Inflammatory macrophage (primary cell): ENCODE measurements at places on chromosomes 3 and 15.

DNA sequence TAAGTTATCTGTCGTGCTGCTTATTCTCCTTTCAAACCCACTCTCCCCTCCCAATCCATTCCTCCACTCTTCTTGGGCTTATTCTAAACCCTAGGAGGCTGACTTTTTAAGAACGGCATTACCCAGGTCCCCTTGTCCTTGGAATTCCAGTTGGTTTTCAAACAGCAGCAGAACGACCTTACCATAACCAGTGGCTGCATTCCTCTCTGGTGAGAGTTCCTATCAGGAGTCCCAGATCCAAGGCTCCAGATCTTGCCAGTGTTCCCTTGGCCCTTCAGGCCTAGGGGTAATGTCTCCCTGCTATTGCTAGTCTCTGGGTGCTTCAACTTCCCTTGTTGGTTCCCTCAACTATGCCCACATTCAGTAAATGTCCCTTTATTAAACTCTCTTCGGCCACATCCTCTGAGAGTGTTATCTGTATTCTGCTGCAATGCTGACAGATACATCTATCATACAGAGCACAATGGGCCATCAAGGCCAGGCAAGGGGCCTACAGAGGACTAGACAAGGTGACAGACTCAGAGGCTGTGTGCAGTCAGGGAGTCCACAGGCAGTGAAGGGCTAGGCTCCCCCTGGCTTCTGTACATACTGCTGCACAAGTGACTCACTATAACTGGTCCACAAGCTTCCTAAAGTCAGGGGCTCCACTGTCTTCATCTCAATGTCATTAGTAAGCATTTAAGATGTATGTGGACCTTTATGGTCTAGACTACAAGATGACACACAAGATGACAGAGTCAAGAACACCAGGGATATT lies 10.1 kb downstream of the LYSMD2 start:
- DNase-seq = no peak

GRCh38 chr3:69342074-69342473 lies 43.8 kb downstream of the FRMD4B start:
- peak; percentile 38 for DNase-seq

GRCh38 chr3:139655909-139656595 lies 21.7 kb downstream of the NMNAT3 start:
- DNase-seq = no peak

DNA sequence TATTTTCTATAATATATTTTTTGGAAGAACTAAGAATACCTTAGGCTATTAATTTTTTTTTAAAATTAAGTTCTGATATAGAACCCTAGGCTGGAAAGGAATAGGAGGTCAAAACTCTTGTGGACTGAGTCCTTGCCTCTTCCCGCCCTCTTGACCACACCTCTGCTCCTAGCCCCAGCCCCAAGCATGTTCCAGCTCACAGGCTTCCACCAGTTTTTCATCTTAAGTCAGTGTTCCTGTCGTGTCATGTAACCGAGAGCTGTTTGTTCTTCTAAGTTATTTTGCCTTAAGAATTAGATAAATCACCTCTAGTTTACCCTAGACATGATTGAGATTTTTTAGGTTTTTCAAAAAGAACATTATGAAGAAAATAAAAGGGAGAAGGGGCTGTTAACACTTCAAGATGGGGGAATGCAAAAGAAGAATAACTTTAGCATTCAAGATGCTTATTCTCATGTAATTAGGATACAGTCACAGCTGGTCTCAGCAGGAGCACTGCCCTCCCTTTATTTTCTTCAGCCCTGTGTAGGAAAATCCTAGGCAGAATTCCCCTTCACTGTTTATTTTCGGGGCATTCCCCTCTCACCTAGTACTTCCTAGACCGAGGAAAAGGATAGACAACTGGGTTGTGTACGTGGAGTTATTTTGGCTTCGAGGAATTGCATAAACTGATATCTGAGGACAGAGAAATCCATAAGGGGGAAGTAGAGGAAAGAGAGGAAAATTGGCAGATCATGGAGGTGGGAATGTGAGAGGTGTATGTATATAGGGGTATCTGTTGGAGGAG lies 110.2 kb downstream of the CMSS1 start:
- no peak for DNase-seq

DNA sequence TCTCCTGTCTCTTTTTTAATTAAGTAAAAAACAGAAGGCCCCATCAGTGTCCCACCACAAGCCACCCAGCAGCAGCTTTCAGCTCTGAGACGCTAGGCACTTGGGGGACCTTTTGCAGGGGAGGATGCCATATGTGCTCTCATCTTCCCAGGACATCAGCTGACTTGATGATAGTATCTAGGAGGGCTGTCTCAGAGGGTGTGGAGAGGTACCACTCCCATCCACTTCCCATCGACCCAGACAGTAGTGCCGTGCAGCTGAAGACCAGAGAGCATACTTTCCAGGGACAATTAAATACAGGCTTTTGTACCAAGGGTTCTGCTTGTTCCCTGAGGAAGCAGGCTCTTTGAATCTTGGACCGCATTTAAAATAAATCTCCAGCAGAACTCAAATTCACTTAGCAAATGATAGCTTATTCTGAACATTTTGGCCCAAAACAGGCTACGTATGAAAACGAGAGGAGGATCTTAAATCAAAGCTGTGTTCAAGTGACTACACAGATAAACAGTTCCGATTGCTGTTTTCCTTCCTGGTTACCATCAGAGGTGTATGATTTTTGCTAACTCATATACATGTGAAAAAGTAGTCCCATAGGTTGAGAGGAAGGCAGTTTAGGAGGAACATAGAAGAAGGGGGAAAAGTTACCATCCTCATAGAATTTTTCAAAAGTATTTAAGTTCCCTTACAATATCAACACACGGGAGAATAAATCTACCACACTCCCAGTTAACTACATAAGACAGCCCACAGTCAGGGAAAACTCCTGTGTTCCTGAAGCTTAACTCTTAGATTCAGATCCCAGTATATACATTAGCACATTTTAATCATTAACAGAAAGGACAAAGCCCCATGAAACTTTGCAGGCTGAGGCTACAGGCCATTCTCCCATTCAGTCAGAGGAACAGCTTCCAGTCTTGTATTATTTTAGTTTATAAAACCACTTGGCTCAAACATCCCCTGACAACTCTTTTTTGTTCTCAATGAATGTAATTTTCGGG lies 9.5 kb downstream of the WNT5A start:
- DNase-seq = no peak

DNA sequence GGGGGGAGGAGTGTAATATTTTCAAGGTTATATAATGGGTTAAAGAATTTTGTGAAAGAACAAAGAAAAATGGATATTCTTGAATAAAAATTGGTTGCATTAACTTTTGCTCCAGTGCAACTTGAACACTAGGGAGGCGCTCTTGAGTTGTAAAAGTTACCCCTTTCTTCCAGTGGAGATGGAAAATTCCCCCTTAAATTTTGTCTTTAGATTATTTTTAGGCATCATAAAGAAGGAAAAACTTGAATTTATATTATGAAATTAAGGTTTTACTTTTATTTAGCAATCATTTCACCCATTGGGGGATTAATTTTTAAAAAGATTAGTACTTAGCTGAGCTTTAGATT lies 550 bp upstream of the CHD2 start:
- DNase-seq = no peak

DNA sequence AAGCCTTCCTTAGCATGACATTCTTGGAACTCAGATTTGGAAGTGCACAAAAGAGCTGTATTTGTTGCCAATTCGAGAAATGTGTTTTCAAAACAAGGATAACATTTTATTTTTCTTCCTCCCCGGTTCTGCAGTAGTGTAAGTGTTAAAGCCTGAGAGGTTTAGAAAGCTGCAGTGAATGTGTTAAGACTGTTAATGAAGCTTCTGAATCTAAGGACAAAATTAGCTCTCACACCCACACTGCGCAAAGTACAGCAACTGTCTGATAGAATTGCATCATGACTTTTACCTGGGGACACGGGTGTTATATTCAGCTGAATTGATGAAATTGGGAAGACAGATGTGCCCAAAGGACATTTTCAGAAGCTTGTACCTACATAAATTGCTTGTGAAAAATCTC lies 344.4 kb downstream of the CADM2 start:
- DNase-seq = no peak

- DNase-seq = peak; percentile 1
Observed at GRCh38 chr3:160403028-160403545, 3.6 kb downstream of the SMC4 start.

GRCh38 chr3:186596568-186597287 lies 16.1 kb upstream of the AHSG start:
- no peak for DNase-seq

GRCh38 chr3:23659274-23659673 lies 146.5 kb upstream of the UBE2E1 start:
- DNase-seq = peak; percentile 49
